NCI-H774 (cell line): ENCODE measurements at places on chromosomes 3 and 15.

DNA sequence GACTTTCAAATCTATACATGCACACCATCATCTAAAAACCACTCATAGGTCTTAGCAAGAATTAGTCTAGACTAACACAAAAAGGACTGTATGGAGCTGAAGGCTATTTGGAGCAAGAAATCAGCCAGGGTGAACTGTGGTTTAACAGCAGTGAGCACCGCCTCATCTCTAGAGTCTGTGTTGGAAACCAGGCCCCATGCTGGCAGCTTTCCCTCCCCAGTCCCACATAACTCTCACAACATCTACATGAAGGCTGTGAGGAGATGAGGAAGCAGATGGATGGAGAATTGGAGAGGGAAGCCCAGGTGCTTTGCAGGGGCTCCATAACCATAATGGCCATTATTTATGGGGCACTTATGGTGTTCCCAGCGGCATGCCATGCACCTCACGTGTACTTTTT lies 133.2 kb upstream of the TOPAZ1 start:
- DNase-seq = no peak

GRCh38 chr3:1700650-1701049 lies 398.0 kb upstream of the CNTN4 start:
- DNase-seq = no peak

DNA sequence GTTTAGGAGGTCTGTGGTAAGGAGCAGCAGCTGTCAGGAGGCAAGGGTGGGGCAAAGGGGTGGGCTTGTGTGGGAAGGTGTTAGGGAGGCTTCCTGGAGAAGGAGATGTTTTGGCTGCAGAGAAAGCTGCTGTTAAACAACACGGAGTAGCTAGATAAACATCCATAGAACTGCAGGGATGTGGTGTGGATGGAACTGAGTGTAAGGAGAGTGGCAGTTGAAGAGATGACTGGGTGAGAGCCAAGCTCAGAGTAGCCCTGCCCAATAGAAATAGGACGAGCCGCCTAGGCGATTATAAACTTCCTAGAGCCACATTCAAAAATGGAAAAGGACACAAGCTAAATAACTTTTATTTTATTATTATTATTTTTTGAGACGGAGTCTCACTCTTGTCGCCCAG lies 19.9 kb downstream of the RPLP1 start:
- DNase-seq = no peak

DNA sequence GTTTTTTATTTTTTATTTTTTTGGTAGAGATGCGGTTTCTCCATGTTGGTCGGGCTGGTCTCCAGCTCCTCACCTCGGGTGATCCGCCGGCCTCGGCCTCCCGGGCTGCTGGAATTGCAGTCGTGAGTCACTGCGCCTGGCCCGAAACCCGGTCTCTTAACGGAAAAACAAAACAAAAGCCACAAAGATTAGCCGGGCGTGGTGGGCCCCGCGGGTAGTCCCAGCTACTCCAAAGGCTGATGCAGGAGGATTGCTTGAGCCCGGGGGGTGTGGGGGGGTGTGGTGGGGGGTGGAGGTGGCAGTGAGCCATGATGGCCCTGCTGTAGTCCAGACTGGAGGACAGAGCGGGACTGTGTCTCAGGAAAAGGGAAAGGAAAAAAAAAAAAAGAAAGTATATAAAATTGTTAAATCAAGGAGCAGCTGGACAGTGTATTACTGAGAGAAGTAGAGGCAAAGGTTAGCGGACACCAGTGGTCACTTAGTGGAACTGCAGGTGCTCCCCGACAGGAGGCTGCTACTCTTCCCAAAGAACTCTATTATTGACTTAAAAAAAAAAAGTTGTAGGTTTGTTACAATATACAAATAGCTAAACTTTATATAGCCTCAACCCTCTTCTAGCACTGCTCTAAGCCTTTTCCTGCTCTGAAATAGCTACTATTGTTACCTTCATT lies 30.3 kb upstream of the TUBGCP5 start:
- DNase-seq = no peak

GRCh38 chr3:153026026-153026425 lies 136.0 kb upstream of the RAP2B start:
- peak; percentile 19 for DNase-seq

GRCh38 chr3:44962621-44963393 lies 13.2 kb downstream of the ZDHHC3 start:
- no peak for DNase-seq

- no peak for DNase-seq
These were observed 504.1 kb upstream of the CDIN1 start for GRCh38 chr15:36075333-36075732.

DNA sequence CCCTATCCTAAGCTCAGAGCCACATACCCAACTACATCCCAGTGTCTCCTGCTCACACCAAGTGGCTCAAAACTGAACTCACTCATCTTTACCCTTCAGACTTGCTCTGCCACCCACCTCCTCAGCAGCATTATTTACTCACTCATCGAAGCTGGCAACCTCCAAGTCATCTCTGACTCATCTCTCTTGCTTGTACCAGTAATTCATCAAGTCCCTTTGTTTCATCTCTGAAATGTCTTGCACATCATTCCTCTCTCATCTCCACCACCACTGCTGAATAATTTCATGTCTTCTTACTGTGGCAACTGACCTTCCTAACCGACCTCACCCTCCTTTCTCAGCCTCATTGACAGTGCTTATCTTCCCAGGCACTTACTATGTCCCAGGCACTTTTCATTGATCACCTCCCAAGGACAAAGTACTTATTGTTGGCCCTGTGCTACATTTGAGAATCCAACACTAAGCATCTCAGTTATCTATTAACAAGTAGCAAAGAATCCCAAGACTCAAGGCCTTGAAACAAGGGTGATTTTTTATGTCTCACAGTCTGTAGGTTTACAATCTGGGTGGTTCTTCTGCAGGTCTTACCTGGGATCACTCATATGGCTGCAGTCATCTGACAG lies 82.0 kb downstream of the MRPL46 start:
- DNase-seq = no peak

- no peak for DNase-seq
These were observed 378.3 kb downstream of the CNTN4 start for GRCh38 chr3:2476996-2477395.

- no peak for DNase-seq
These were observed 4.0 kb downstream of the FBXL22 start for GRCh38 chr15:63601026-63601703.

DNA sequence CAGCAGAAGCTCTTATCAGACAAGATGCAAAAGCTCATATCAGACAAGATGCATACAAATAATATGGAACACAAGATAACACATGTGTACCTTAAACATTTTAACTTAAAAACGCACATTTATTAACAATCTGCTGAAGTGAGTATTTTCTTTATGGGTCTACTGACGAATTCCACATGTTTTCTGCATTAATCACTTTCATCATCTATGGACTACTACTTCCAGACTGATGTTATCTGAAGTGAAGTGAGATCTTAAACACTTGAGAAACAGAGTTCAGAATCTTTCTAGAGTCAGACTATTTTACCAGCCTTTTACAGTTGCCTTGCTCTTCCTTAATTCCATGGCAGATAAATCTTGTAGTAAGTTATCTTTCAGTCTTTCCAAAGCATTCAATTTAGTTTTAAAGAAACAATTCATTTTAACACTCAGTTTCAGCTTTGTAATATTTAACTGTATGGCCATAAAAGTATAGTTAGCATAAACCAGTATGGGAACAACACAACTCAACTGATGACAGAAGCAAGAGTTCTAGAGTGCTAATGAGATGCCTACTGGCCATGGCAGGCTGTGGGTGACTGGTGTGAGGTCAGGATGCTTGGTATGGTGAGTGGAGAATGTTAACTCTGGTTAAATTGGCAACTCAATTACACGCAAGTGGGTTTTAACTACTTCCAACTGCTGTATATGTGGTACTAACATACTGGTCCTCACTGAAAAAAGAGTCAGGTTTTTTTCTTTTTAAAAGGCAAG lies 9.8 kb downstream of the CMTM6 start:
- no peak for DNase-seq

- no peak for DNase-seq
These were observed 208.9 kb upstream of the ST8SIA2 start for GRCh38 chr15:92184679-92185230.

DNA sequence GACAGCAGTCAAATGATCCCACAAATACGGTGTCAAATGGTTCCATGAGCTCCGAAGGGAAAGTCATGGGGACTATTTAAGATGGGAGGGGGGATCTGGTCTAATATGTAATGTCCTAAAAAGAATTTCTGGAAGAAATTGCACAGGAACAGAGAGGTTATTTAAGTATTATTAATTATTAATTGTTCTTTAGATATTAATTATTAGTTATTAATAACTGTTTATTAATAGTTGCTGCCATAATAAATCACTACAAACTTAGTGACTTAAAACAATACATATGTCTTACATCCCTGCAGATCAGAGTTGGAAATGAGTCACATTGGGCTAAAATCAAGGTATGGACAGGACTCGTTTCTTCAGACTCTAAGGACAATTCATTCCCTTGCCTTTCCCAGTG lies 588.2 kb upstream of the NR2F2 start:
- DNase-seq = no peak

GRCh38 chr15:67472957-67473356 lies 48.0 kb upstream of the C15orf61 start:
- DNase-seq = no peak

DNA sequence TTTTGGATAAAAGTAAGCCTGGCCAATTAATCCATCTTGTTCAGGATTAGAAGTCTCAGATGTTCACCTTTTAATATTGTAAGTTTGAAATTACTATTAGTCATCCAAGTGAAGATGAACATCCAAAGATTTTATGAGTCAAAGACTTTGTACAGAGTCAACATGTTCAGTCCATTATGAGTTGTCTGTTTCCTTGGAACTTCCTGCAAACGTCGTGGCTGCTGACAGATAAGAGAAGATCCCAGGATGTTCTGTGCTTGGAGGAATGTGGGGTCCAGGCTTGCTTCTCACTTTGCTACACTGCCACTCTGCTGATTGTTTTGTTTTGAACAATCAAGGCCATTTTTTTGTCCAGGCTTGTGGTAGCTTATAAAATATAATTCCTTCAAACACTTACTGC lies 74.3 kb upstream of the SLCO2A1 start:
- no peak for DNase-seq
